ENCODE measurements at places on chromosomes 5 and 9.

DNA sequence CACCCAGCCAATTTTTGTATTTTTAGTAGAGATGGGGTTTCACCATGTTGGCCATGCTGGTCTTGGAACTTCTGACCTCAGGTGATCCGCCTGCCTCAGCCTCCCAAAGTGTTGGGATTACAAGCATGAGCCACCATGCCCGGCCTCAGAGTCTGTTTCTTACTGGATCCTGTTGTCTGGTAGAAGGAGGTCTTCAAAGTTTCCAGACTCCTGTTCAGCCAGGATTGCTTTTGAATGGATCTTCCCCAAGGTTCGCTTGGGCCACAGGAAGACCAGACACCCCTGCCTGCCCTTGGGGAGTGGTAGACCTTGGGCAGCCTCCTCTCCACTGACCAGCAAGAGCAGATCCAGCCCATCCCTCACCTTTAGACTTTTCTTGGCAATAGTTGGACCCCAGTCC is 7.6 kb upstream of the LCN2 start:
- DNase-seq = no peak

DNA sequence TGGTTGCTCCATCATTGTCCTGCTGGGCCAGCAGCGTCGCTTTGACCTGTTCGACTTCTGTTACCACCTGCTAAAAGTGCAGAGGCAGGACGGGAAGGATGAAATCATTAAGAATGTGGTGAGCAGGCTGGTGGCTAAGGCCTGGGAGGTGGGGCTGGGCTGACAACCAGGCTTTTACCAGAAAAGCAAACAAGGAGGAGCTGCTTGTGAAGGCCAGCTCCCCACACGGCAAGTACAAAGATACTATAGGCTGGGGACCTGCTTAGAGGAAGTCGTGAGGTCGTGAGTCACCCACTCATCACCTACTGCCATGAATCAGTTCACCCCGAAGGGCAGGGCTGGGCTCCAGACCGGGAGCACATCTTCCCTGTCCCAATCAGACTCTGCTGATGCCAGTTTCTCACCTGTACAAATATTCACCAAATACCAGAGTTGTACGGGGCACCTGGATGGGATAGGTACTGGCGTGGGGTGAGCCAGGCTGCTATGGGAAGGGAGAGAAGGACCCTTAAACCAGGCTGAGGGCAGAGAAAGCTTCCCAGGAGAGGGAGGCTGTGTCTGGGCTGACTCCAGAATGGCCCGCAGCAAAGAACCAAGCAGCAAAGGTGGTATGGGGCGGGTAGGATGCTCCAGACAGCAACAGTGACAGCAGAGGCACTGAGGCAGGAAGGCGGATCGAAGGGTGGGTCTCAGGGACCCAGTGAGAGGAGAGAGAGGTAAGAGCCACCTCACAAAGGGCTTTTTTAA is 69.3 kb upstream of the NIPAL4 start:
- peak; percentile 51 for DNase-seq

- no peak for DNase-seq
These were observed 8.2 kb downstream of the AP3B1 start for GRCh38 chr5:78286290-78286689.

DNA sequence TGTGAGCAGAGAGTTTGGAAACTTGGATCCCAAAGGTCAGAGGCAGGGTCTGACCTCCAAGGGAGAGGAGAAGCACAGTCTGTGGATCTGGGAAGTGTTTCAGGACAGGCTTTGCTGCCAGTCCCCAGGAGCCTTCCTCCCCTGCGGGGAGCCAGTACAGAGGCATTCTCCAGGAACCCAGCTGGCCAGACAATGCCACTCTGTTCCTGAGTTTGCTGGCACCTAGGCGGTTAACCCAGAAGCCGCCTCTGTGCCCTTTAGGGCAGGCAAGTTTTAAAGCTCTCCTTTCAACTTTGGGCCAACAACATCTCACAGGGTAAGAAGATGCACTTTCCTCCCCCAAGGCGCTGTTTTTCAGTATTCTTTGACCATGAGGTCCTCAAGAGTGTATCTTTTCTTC is 37.0 kb upstream of the FGF1 start:
- DNase-seq = no peak

Data from stimulated activated CD8-positive, alpha-beta memory T cell treated with anti-CD3 and anti-CD28 coated beads, Interleukin-2, amount 100 ng/mL, for 48 hours (primary cell).